Retinal pigment epithelial cell (primary cell): ENCODE measurements at places on chromosomes 16 and 17.

DNA sequence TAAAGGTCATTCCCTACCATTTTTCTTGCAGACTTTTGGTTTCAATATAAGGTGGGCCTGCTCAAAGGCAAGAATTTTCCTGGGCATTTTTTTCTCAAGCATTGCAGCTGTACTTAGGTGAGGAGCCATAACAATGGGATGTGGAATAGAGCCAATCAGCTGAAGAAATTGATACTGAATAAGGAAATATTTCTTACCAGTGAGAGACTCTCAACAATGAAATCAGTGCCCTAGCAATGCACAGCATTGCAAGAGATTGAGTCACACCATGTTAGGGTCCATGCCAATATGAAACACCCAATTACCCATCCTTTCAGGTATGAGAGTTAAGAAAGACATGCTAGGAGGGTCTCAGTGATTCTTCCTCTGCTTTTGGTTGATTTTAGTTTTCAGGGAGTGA lies 237.6 kb downstream of the SOX9 start:
- no peak for DNase-seq

- DNase-seq = no peak
These were observed 347.3 kb upstream of the CDH11 start for GRCh38 chr16:65469116-65469515.

DNA sequence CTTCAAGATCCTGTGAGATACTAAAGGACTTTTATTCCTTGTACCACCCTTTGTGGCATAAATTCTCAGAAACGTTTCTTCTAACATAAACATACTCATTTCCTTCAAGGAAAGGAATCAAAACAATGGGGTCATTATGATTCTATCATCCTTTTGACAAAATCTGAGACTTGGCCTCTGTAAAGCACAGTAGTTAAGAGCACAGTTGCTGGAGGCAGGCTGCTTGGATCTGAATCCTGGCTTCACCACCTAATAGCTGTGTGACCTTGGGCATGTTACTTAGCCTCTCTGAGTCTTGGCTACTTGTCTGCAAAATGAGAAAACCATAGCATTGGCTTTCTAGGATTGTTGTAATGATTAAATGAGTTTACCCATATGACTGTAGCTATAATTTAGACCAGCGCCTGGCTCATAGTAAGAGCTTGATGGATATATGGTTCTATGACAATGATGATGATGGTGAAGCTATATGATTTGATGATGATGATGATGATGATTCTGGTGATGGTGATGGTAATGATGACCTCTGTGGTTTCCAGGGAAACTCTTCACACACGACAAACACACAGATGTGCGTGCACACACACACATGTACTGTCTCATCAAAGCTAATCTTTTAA lies 6.1 kb upstream of the KRT31 start:
- DNase-seq = no peak

- DNase-seq = no peak
These were observed 67.4 kb upstream of the SOX9 start for GRCh38 chr17:72053449-72053848.

GRCh38 chr17:37791447-37792399 lies 46.9 kb upstream of the HNF1B start:
- DNase-seq = no peak

- DNase-seq = no peak
These were observed 31.5 kb downstream of the WSCD1 start for GRCh38 chr17:6101706-6102105.

GRCh38 chr17:73388578-73388905 lies 76.7 kb upstream of the CDC42EP4 start:
- no peak for DNase-seq

DNA sequence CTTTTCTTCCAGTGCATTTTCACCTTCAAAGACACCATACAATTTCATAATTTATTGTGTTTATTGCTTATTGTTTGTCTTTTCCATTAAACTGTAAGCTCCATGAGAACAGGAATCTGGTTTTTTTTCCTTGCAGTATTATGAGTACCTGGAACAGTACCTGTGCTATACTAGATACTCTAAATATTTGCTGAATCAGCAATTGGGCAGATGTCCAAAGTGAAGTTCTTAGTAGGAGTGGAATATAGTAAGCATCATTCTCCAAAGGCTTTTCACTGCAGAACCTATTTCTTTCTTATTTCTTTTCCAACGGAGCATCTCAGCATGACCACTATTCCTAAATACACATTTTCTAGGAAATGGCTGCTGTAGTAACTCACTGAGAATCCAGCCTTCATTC lies 269.0 kb upstream of the CCL2 start:
- DNase-seq = no peak

DNA sequence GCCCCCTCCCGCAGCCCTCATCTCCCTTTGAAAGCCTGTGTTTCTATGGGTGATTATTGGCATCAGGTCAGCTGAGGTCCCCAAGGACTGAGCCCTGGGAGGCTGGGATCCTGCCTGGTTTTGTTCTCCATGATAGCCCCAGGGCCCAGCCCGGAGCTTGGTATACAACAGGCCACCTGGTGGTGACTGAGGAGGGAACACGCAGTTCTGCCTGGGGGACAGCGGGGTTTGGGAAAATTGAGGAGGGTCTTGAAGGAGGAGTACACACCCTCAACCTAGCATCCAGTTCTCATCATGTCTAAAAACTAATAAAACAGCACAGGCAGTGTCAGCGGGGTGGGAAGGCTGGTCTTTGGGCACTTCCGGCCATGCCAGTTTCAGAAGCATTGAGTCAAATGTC lies 335.1 kb downstream of the CPPED1 start:
- DNase-seq = no peak

DNA sequence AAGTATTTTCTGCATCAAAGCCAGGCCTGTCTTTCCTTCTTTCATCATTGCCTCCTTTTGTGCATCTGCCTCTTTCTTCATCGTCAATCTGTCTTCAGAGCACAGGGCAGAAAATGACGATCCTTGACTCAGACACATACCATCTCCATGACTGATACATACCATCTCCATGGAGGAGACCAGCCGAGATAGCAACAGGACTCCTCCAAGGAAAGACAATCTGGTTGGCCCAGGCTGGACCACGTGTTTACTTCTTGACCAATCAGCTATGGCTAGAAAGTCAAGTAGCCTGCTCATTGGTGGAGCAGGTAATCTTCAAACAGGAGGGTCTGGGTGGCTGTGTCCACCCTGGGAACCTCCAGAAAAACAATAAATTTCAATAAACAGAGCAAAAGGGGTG lies 164.6 kb downstream of the CPPED1 start:
- DNase-seq = no peak

DNA sequence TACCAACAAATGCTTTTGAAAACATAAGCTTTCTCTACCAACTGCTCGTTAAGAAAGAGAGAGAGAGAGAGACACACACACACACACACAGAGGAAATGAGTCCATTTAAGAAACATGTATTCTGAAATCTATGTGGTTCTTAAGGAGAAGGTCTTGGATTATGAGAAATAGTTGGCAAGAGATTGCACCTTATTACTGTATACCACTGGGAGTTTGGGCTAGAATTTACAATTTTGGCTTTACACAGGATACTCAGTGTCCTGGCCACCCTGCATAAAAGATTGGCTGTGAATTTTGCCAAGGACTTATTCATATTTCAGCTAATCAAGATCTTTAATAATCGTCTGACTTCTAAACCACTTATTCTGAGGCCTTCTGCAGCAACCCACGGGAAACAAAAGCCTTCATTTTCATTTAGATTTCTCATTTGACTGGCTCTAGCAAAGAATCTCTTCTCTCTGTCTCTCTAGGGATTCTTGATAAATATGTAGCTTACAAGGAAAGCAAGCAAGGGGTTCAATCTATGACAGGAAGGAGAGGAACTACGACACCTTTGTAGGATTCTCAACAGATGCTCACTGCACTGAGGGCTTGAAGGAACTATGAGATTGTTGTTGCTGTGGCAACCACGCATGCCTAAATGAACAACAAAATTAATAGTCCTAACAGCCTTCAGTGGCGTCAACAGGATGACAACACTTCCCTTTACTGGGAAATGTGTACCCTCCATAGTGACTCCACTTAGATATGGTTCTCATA lies 75.3 kb upstream of the GNAO1 start:
- DNase-seq = no peak

GRCh38 chr16:14175086-14175485 lies 104.0 kb downstream of the MRTFB start:
- no peak for DNase-seq

DNA sequence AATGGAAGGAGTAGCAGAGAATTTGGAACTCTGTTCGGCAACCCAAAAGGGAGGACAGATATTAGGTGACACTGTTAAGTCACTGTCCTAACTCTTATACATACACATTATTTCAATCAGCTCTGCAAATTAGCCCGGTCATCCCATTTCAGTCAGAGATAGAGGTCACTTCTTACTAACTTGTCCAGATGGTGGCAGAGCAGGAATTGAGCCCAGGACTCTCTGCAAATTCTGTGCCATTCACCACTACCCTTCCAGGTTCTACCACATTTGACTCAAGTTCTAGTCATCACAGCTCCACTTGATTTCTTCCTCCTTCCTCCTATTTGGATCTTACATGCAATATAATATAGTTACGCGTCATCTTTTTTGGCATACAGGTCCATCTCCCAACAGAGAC lies 35.9 kb upstream of the NUDT7 start:
- no peak for DNase-seq

DNA sequence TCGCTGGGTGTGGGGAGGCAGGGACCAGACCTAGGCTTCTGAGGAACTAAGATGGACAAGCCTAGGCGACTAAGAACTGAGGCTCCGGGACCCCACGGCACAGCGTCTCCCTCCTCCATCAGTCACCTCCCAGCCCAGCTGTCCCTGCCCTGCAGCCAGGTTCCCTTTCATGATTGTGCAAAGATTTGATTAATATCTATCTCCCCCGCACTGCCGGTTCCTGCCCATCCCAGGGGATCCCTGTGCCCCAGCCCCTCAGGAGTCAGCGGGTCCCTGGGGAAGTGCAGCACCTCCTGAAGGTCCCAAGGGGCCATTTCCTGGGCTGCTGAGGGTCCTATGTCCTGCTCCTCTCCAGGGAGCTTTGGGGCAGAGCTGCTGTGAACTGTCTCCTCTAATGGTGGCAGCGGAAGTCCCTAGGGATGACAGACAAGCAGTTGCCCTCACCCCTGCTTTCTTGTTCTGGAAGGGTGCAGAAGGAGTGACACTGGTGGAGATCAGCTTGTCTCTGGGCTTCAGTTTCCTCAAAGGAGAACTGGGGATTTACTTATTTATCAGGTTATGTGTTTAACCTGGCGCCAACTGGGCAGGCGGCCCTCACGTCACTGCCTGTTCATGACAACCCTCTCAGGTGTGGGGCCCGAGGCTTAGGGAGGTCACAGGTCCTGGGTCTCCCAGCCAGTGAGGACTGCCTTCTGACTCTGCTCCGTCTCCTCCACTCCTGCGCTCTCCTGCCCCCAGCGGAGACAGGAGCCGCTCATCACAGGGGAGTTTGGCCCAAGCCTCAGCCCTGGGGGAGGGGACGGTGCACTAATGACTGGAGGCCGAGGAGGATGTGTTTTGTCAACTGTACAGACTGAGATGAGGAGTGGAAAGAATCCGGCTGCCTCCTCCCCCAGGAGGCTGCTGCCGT lies 1.9 kb upstream of the C16orf74 start:
- no peak for DNase-seq

DNA sequence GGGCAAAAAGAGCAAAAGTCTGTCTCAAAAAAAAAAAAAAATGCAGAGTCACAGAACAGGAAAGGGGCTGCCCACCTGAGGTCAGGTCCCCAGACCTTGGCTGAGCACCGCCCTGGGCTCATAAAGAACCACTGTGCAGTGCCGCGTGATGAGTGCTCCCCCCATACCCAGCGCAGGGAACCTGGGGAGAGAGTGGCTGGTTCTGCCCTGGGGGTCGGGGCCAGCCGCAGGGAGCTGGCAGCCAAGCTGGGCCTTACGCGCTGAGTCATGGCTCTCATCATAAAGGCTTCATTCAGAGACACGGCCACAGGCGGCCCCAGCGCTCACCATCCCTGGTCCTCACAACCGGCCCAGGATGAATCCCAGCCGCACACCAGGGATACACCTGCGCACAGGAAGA lies 80.7 kb downstream of the RAB11FIP4 start:
- DNase-seq = no peak

DNA sequence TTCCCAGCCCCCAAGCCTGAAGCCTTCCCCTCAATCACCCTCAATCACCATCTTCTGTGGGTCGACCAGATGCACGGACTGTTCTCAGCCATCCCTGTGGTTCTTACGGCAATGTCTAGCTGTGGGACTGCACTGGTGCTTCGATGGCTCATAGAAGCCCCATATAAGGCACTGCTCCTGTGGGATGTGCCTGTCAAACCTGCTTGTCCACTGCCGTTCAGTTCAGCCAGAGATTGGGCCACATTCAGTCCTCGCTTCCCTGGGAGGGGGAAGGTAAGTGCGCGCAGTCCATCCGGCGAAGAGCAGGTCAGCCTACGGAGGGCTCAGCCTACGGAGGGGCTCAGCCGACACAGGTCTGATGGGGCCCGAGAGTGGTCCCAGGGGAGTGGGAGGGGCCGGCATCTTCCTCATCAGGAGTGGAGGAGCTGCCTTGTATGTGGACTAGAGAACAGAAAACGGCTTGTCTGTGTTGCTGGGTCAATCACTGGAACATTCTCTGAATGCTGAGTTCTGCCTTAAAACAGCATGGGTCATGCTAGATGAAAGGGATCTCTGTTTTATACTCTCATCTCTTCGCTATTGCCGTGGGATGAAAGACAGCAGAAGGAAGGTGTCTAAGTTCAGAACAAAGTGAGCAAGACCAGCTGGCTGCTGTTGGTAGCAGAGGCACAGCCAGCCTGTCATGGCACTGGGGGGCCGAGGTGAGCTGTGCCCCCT lies at the start of gene CARD14:
TSS of gene CARD14 (plus strand) at position 247 of the 717 bp plus-strand sequence. CDS start 11,409 bp downstream, outside the sequence.
- DNase-seq = no peak

DNA sequence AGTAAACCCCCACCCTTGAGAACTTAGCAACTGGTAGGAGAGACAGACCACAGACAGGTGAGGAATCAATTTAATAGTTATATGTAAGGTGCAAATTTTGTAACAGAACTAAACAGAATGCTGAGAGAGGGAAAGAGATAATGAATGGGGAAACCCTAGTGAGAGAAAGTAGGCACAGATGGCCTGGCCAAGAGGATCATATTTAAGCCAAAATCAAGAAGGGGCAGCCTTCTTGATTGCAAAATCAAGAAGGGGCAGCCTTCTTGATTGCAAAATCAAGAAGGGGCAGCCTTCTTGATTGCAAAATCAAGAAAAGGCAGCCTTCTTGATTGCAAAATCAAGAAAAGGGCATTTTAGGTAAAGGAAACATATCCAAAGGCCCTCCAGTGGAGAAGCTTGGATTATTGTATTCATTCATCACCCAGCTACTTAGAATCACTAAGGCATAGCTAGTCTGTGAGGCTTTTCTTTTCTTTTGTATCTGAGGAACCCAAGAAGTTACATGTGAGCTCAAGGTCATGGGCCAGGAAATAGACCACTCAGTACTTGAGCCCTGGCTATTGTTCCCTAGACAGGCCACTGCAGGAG lies 190.6 kb downstream of the CYLD start:
- DNase-seq = no peak

- no peak for DNase-seq
These were observed 9.1 kb upstream of the TMEM11 start for GRCh38 chr17:21223086-21223485.
